Activated naive CD8-positive, alpha-beta T cell treated with anti-CD3 and anti-CD28 coated beads, Interleukin-2, amount 50 U/mL, for 24 hours (primary cell): ENCODE measurements at places on chromosomes 16 and 17.

DNA sequence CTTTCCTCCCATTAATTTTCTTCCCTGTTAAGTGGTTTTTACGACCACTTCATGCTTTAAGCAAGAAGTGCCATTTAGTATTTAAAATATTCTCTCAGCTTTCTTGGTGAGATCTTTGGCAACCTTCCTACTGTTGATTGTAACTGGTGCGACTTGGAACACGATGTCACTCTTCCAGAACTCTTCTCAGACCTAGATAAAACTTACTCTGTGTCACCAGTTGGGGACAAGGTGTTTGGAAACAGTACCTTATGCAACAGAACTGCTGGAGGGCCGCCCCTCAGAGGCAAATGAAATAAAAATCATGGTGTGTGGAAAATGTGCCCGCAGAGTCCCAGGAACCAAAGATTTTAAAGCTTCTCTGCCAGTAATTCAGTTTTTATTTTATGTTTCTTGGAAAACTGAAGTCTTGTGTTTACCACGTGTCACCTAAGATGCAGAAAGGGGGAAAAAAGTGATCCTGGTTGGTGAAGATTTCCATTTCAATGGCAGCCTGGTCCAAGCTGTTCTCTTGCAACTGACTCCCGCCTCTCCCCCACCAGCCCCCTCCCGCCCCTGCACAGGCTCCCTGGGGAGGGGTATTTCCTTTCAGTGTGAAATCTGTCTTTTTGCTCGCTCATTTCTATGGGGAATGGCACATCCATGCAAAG, 7.2 kb upstream of the HSD11B2 start:
- no peak for DNase-seq

DNA sequence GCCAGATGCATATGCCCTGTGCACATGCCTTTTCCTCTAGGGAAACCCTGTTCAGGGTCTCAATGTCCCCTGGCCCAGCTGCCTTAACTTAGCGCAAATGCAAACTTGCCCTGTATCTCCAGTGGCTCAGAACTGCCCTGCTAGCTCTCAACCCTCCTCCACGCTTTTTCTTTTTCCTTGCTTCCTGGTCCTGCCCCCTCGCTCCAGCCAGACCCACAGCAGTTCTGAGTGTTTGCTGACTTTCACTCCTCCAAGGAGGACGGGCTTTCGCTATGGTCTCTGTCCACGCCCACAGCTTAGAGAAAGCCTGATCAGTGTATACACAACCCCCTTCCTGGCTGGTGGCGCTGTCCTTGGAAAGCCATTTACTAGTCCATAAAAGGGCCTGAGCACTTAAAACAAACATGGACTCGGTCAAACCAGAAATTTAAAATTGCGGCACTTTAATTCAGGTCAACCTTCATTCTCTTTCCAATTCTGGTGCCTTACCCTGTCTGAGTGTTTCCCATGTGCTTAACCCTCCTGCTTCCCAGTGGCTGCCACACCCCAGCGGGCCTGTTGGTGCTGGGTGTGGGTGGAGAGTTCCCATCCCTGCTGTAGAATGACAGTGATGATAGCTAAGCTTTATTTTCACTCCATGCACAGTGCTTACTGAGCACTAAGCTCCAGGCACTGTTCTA, 15.6 kb upstream of the TMEM98 start:
- DNase-seq = no peak

DNA sequence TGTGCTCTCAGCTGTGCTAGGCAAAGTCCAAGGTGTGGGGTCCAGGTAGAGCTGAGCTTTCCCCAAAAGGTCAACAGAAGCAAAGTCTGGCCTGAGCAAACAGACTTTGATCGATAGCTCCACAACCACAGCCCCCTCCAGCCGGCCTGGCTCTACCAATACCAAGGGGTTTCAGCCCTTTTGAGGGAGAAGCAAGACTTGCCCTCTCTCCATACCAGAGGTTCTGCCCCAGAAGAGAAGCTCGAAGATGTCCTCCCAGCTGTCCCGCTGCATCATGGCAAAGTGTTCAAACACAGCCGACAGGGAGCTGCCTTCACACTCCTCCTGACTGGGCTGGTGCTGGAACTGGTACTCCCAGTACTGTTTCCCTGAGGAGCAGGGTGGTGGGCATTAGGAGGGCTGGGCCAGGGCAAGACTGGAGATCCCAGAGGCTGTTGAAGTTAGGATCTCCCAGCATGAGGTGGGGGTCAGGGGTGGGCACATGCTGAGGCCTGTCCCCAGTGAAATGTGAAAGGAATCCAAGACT, 1.7 kb downstream of the VTN start:
- no peak for DNase-seq

GRCh38 chr17:75126954-75127353, 4.6 kb downstream of the NT5C start:
- DNase-seq = no peak

- DNase-seq = peak; percentile 47
Measured at GRCh38 chr17:17613708-17614114, 22.2 kb upstream of the PEMT start.

- no peak for DNase-seq
Measured at GRCh38 chr16:79912592-79913310, 312.2 kb upstream of the MAF start.

- DNase-seq = no peak
Measured at GRCh38 chr17:81713556-81714411, 1.7 kb downstream of the SLC25A10 start.

GRCh38 chr16:65476448-65476955, 354.6 kb upstream of the CDH11 start:
- no peak for DNase-seq

DNA sequence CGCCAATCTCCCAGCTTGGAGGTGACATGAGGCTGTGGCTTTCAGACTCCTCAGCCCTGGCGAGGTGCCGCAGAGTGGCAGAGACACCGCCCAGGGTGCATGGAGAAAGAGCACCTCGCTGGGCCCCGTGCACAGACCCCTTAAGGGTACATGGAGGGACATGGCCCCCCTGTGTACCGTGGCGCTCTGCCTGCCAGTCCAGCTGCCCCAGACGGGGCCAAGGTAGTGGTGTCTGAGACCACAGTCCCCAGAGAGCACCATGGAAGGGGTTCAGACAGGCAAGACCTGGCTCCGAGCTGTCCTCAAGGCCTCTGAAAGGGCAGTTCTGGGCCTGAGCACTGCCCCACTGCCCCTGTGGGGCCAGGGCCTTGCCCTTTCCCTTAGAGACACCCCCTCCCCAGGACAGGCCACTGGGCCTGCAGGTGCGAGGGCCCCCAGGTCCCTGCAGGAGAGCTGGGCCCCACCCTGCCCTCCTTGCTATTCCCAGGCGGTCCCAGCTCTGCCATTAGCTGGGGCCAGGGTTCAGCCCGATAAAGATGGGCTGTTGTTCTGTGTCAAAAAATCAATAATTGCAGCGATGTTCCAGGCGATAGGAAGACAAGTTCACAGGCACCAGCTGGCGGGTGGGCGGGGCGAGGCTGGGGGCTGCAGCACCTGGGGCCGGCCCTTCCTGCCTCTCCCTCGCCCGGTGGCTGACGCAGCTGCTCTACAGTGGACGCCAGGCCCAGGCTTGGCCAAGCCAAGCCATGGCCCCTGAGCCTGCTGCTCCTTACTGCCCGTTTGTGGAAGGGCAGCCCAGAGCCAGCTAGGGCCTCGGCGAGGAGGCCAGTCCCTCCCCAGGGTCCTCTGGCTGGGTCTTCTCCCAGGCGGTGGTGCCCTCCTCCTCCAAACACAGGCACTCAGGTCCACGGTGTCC, 51.7 kb downstream of the ZFPM1 start:
- DNase-seq = no peak

DNA sequence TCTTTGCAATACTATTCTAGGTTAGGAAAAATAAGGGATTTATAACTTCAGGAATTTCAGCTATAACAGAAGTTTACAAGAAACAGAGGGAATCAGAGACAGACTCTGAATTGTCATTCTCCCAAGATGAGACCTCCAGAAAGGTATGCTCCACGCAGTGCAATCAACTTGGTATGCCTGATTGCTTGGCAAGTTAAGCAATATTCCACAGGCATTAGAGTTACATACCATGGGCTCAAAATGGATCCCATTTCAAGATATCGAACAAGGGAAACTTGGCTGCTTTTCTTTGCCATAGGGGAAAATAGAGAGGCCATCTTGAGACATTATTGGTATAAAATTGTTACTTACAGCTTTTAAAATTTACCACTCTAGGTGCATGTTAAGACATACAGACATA, 615.6 kb upstream of the SOX9 start:
- DNase-seq = no peak

- DNase-seq = no peak
Measured at GRCh38 chr17:71914812-71915211, 206.0 kb upstream of the SOX9 start.

- DNase-seq = no peak
Measured at GRCh38 chr17:64410750-64411490, 20.3 kb upstream of the PECAM1 start.

DNA sequence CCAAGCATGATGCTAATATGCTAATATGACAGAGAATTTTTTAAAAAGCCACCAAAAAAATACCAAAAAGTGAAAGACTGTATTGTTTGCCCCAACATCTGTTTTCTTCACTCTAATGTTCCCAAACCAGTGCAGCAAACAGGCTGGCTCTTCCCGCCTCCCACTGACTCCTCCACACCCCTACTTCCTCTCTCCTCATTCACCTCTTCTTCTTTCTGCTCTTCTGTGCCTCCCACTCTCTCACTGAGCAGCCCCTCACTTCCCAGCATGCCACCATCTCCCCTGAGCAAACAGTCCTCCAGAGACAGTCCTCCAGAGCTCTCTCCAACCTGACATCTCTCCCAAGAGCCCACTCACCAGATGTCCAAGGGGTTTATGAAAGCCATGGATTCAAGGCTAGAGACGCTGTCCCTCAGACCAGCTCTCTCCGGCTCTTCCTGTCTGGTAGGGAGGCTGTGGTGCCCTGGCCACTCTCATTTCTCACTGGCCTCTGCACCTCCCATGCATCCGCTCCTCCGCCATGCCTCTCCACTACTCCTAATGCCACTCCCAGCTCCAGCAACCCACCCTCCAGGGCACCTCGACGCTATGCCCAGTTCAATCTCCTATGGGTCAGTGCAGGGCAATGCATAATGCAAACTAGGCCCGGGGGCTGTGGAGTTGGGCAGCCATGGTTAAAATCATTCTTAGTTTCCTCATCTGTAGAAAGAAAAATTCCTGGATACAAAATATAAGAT, 52.9 kb downstream of the ANKRD11 start:
- DNase-seq = no peak

DNA sequence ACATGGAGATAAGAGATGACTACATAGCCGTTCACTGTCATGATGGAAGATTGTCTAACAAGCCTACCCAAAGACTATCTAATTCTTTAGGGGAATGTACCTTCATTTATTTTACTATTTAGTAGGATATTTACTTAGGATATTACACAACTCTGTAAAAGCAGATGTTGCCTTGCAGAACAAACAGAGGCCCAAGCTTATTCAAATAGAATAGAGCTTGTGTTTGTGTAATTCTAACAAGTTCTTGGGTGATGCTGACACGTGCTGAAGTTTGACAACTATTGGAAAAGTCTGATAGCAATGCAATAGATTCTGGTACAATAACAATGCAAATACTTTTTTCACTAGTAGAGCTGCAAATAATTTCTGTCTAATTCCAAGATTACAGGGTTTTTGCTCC, 447.6 kb downstream of the TOX3 start:
- no peak for DNase-seq

DNA sequence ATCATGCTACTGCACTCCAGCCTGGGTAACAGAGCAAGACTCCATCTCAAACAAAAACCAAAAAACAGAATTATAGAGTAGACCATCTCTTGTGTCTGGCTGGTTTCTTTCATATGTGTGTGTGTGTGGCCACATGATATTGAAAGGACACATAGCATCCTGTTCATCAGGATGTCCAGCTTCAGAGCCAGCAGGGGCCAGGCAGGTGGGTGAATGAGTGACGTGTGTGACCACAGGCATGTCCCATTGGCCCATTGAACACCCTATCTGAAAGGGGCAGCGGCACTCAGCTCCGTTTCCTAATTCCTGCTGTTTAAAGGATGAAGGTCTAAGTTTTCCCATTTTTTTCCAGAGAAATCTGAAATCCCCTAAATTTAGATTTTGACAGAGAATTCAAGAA, 174.2 kb downstream of the PRKCB start:
- DNase-seq = no peak

GRCh38 chr16:11303405-11304138, 22.4 kb upstream of the PRM1 start:
- no peak for DNase-seq

DNA sequence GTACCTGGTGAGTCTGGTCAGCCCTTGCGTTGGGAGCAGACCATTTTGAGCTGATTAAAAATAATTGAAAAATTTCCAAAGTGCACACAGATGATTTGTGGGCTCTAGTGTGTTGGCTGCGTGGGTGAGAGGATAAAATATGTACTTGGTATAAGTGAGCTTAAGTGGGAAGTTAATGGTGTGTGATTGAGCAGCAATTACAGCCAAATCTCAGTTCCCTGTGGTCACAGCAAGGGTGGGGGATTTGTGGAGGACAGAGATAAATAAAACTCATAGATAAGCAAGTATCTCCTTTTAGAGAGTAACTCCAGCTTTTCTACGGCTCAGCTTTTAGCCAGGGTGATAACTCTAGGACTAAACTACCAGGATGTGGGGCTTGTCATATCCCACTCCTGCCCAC, 390.4 kb downstream of the UTP18 start:
- no peak for DNase-seq

DNA sequence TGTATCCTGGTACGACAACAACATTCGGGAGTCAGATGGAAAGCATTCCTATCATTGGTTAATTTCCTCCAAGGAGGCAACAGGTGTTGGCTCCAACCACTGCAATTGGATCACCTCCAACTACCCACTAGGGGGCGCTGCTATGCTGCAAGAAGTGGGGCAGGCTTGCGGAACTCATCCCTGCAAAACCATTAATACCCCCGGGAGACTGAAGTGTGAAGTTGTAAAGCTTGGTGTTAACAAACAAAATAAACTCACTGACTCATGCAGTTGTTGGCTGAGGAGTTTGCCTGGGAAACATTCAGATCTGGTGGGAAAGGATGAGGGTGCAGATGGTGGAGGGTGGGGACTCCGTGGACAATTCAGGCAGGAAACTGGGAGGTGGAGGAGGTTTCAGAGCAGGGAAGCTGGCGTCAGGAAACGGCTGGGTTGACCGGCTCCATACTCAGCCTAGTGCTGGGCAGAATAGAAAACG, 84.9 kb downstream of the HS3ST2 start:
- DNase-seq = peak; percentile 70

GRCh38 chr17:1197379-1197778, 17.6 kb upstream of the ABR start:
- peak; percentile 41 for DNase-seq

- no peak for DNase-seq
Measured at GRCh38 chr17:27862004-27862403, 31.2 kb downstream of the LYRM9 start.

GRCh38 chr16:82699260-82699659, 72.5 kb downstream of the CDH13 start:
- DNase-seq = no peak

GRCh38 chr16:16041196-16041892, 91.9 kb downstream of the ABCC1 start:
- DNase-seq = no peak

GRCh38 chr17:80873307-80873951, 118.2 kb upstream of the CHMP6 start:
- DNase-seq = no peak

GRCh38 chr16:84917492-84917891, 93.8 kb downstream of the ZDHHC7 start:
- no peak for DNase-seq

- peak; percentile 22 for DNase-seq
Measured at GRCh38 chr17:41812381-41813151, at the start of gene FKBP10. FKBP10 (plus strand) TSS chr17:41813004; CDS start chr17:41813035, 31 bp downstream.
